ENCODE measurements at places on chromosomes 7 and 10. TPM values are rescaled to one million over a fixed set of nuclear protein-coding genes. Genes with fewer than 3 reads are reported as not detected.

DNA sequence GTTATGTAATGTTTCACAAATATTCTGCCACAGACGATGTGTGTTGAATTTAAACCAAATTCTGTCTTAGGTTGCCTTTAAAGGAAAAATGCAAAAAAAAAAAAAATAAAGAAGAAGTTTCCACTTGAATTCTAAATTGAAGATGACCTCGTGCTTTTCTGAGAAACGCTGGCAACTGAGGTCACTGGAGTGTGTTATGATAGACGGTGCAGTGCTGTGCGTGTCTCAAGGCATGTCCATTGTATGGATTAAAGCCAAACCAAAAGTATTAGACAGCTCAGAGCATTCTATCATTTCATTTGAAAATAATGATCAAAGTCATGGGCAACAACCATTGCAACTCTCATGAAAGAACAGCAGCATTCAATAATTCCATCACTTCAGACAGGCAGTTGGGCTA, 483.9 kb downstream of the GRM8 start:
- DNase-seq = no peak

Gene EGR2
- 3.0 TPM for total RNA-seq

Gene CFAP46
- total RNA-seq = 0.14 TPM

Gene DDC
- total RNA-seq = not detected

DNA sequence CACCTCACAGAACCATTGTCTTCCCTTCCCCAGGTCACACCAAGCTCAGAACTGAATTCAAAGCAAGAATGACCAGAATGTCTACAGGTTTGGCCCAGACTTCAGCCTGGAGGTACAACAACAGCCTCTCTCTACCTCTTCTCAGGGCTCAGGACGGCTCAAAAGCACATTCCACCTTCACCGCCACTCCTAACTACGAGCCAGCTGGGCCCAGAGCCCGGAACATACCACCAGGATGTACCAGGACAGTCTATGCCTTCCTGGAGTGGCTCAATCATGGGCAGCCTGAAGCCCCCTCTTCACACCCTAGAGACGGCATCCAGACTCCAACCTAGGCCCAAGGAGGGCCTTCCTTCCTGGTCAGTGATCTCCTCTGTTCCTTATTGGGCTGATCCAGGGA, 41.6 kb downstream of the ANXA8 start:
- no peak for DNase-seq

DNA sequence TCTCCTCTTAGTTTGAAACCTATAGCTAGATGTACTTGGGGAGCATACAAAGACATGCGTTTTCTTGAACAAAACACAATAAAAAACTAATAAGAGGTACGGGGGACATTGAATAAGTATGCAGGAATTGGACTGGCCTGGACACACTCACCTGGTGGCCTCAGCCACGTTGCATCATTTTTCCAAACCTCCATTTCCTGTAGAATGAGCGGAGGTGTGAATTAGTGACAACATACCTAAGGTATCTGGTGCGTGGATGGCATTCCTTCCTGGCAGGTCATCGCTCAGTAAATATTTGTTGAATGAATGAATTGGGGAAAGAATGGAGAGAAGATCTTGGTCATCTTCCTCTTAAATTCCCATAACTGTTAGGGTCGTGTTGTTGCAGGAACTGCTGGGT, 103.2 kb upstream of the CTBP2 start:
- no peak for DNase-seq

DNA sequence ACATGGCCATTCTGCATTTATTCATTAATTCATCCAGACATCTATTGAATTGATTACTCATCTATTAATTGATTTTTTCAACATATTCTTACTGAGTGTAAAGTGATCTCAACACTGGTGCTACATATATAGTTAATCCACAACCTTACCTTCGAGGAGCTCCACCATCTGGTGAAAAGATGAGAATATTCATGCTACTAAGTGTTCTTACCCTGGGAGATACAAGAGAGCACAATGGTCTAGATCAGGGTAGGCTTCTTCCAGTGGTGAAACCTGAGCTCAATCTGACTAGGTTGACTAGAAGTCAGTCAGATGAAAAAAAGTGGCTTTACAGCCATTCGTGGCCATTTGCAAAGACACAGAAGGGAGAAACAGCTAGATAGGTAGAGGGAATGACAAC, 507.4 kb downstream of the ANKRD7 start:
- no peak for DNase-seq

DNA sequence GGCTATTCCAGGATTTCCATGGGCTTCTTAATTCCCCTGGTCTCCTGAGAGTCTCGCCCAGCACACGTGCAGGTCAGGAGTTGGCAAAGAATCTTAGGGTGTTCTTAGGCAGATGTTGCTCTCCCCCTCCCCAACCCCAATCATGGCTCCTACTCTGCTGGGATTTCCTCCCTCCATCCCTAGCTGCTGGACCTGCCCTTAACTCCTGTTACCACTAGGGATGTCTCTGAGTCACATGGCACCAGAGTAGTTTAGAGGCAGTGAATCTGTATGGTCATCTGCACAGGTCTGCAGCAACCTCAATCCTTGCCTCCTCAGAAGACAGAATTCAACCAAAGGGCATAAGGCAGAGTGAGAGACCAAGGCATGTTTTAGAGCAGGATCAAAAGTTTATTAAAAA, 51.8 kb upstream of the CHST3 start:
- no peak for DNase-seq

Data from posterior vena cava (tissue), 2 donors.